ENCODE measurements at places on chromosomes 6 and 20.

- DNase-seq, result no peak
These were observed 247.3 kb upstream of the TENT5A start for GRCh38 chr6:81999826-82000225.

GRCh38 chr20:41380551-41381193 is 14.1 kb upstream of the EMILIN3 start:
- no peak for DNase-seq

DNA sequence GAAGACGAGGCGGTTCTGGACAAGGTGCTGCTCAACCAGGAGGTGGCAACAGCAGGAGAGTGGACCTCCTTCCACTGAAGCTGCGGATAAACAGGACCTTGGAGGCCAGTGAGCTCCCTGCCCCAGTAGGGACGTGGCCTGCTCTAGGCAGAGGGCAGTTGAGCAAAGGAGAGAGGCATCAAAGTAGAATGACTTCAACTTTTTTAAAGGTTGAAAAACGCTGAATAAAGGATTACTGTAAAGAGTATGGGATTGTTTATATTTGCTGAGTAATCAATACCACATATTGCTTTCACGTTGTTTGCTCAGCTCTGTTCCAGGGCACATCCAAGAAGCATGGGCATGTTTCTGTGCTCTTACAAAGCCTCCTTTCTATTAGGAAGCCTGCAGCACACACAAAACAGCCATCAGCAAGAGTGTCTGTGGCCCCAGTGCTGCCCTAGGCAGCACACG is 48.1 kb downstream of the ERMARD start:
- peak; percentile 38 for DNase-seq

DNA sequence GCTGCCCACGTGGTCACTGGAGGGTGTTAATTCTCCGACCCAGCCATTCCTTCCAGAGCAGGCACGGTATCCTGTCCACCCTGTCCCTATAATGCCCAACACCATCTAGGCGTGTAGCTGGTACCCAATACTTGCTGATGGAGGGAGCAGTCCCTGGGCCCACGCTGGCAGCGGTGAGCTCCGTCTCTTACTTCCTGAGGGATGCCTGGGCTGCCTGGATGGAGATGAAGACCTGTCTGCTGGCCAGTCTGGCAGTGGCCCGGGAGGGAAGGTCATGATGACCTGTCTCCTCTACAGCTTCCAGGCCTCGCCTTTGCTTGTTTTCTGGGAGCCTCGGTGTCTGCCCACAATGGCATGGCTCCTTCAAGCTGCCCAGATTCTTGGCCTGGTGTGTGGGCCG is 297.9 kb upstream of the SUPT3H start:
- no peak for DNase-seq

- no peak for DNase-seq
These were observed 54.3 kb upstream of the SPACA1 start for GRCh38 chr6:87993356-87993755.

DNA sequence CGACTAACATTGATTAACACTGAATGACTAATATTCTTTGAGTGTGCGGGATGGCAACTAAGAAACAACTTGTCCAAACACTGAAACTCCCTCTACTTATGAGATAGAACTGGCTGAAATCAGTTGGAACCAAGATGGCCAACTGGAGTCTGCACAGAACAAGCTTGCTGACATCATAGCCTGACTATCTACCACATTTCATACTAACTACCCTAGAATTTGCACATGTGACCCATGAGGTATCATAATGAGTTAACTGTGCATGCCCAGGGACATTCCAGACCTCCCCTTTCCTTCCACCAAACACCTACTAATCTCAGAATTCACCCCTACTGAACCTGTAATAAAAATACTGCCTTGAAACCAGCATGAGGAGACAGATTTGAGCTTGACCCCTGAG is 43.2 kb downstream of the PHIP start:
- DNase-seq, result no peak

GRCh38 chr20:10472871-10473270 is 37.8 kb downstream of the SLX4IP start:
- no peak for DNase-seq

Measured in NCI-H1417 (cell line).